ENCODE measurements at places on chromosomes 16 and 17. TPM values are rescaled to one million over a fixed set of nuclear protein-coding genes. Genes with fewer than 3 reads are reported as not detected.

Gene MMP25
- 0.67 TPM for total RNA-seq

Gene PRKCB
- 0.15 TPM for total RNA-seq

Gene HOXB8
- 7.8 TPM for total RNA-seq

Gene MCRIP2
- total RNA-seq: 47.2 TPM

Gene ST6GALNAC1
- 0.46 TPM for total RNA-seq

Gene CCL16
- not detected for total RNA-seq

Gene MGAT5B
- total RNA-seq: 25.5 TPM

Gene TPSG1
- total RNA-seq: not detected

Gene C1QTNF1
- 36.0 TPM for total RNA-seq

Gene PRR15L
- 0.12 TPM for total RNA-seq

Gene CACNG3
- total RNA-seq: not detected

Gene WNT9B
- not detected for total RNA-seq

Gene TAC4
- not detected for total RNA-seq
